ENCODE measurements at places on chromosomes 13 and 19. TPM values are rescaled to one million over a fixed set of nuclear protein-coding genes. Genes with fewer than 3 reads are reported as not detected.
A peak's percentile ranks its signal among the peaks of the same experiment; 100 is the strongest.

Gene ECSIT
- total RNA-seq = 43.3 TPM

Gene ZNF440
- total RNA-seq = 6.8 TPM

Gene ZNF723
- total RNA-seq = not detected

DNA sequence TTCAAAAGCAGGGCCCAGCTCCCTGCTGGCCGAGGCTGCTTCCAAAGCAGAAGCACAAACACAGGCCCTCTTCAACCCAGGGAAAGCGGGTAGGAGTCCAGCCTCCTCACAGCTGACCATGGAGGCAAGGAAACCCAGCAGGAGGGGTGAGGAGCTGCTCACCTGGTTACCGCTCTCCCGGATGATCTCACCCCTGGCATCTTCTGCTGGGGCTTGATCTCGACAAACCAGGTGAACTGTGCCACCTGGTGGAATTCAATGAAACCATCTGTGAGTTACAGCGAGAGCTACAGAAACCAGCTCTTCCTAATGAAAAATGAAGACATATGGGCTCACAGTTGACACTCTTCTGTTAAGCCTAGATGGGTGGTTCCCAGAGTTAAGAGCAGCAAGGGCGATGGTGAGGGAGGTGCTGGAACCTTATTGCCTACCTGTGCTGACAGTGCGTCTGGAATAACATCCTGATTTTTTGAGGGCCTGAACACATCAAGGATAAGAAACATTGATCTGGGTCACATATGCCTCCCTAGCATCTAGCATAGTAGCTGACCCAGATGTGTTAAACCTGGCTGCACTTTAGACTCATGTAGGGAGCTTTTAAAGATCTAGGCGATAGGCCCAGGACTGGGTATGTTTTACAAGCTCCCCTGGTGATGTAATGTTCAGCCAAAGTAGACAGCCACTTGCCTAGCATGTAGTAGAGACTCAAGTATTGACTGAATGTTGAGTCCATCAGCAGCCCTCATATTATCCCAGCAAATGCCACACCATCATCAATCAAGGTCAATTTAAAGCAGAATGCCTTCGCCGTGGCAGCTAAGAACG is 6.1 kb downstream of the DHRS12 start:
- DNase-seq = peak; percentile 68

DNA sequence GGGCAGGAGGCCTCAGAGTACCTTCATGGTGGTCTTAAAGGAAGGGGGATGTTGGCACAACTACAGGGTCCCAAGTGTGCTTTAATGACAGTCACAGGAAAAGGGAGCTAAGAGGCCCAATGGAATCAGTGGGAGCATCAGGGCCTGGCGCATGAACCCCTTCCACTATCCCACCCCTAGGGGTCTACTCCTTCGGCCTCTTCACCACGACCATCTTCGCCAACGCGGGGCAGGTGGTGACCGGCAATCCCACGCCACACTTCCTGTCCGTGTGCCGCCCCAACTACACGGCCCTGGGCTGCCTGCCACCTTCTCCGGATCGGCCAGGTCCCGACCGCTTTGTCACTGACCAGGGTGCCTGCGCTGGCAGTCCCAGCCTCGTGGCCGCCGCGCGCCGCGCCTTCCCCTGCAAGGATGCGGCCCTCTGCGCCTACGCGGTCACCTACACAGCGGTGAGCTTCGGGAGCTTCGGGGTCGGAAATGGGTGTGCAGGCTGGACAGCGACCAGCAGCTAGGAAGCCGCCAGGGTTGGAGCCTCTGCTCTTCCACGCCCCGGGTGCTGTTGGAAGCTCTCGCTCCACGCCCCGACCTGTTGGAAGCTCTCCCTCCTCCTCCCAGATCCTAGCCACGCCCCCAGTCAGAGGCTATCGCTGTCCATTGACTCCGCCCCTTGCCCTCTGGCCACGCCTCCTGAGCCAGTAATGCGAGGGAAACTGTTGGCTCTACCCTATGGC is 6.0 kb downstream of the PLPPR2 start:
- no peak for DNase-seq

GRCh38 chr13:41751277-41751676 is 209.6 kb downstream of the VWA8 start:
- DNase-seq = peak; percentile 4

DNA sequence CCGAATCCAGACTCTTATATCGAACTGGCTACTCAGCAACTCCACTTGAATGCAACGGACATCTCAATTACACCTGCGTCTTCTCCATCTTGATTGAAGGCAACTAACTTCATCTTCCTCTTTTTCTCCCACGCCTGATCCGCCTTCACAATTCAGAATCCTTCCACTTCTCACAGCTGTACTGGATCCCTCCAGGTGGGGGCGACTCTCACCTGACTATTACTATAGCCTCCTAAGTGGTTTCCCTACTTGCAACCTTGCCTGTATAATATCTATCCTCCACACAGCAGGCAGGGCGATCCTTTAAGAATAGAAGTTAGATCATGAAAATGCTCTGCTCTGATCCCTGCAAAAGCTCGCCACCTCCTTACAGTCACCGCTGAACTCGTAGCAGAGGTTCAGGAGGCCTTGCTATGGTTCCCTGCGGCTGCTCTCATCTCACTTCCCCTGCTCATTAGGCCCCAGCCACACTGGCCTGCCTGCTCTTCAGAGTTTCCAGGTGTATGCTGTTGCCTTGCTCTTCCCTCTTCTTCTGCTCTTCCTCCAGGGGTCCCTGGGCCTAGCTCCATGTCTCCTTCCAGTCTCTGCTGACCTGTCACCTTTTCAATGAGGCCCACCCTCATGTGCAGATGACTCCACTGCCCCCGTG is 31.9 kb downstream of the RFXAP start:
- no peak for DNase-seq

Data from M059J (cell line).